ENCODE measurements at places on chromosomes 3 and 15.

GRCh38 chr3:11047500-11047899, 55.0 kb downstream of the SLC6A1 start:
- DNase-seq, result no peak

GRCh38 chr3:134590766-134591165, 60.1 kb downstream of the KY start:
- no peak for DNase-seq

DNA sequence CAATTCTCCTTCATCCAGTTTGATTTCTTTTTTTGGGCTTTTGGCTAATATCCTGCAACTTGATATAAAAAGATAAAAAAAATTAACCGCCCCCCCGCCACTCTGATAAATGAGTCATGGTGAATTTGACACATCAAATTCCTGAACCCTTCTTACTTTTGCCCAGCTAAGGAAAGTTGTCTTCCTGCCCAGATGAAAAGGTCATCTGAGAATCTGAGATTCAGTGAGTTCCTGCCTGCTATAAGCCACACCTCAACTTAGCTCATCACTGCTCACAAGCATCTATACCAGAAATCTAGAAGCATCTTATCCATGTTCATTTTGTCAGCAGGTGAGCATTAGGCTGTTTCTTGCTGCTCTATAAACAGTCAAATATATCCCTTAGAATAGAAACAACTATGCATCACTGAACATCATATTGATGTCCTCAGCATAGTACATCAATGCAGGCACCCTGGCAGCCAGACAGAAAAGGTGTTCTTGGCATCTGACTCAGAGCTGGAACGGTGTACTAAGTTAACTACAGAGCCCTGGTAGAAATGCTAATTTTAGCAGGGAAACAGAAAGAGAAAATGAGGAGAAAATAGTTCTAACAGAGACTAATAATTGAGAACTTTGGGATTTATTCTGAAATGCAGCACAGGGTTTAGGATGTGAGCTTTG, 77.1 kb downstream of the SEMA6D start:
- DNase-seq, result no peak

DNA sequence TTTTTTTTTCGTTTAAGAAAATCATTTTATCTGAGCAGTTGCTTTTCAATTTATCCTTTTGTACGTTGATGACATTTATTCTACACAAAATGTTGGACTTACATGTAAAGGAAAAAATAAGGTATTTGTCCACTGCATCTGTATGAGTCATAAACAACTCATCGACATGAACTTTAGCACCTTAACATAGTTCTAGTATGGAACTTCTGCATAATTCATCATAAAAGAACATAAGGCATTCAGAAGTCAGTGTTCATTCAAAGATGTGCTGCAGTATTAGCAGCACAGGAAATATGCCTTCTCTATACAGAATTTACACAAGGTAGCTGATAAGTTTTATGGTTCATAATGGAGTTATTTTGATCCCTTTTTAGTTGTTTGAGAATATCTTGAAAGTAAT, 801.6 kb downstream of the CADM2 start:
- no peak for DNase-seq

DNA sequence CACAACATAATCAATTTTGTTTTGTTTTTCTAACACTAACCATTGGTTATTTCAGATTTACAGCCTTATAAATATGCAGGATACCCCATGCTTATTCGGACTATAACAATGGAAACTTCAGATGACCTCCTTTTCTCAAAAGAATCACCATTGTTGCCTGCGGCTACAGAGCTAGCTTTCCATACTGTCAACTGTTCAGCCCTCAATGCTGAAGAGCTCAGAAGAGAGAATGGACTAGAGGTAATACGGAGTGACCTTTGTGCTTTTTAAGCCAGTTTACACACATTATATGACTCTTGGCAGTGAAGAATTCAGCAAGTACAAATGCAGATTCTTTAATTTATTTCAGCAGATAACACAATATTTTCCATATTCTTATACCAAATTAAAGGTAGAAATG, 81.8 kb downstream of the DNAJC13 start:
- no peak for DNase-seq

- DNase-seq, result no peak
Observed at GRCh38 chr3:113867506-113867905, 28.9 kb downstream of the GRAMD1C start.

- no peak for DNase-seq
Observed at GRCh38 chr3:194246709-194247349, 104.3 kb downstream of the CPN2 start.

- no peak for DNase-seq
Observed at GRCh38 chr3:134291319-134292254, 40.9 kb upstream of the RYK start.

GRCh38 chr3:20056725-20057611, 16.7 kb downstream of the KAT2B start:
- DNase-seq, result no peak

GRCh38 chr3:136069933-136070332, 104.4 kb downstream of the PPP2R3A start:
- no peak for DNase-seq
